ENCODE measurements at places on chromosomes 7 and 10.

GRCh38 chr7:28643188-28643569 lies 230.9 kb downstream of the CREB5 start:
- no peak for DNase-seq

- peak; percentile 25 for DNase-seq
Observed at GRCh38 chr10:124560377-124561105, 98.9 kb downstream of the LHPP start.

GRCh38 chr10:11112718-11113117 lies 95.0 kb downstream of the CELF2 start:
- no peak for DNase-seq

- no peak for DNase-seq
Observed at GRCh38 chr7:111045449-111045848, 45.5 kb upstream of the LRRN3 start.

GRCh38 chr7:143216151-143216550 lies 5.7 kb upstream of the TAS2R40 start:
- DNase-seq, result no peak

Measured in WERI-Rb-1 (cell line).